ENCODE measurements at places on chromosomes 11 and 22. TPM values are rescaled to one million over a fixed set of nuclear protein-coding genes. Genes with fewer than 3 reads are reported as not detected.

OR8B12 gene
- not detected for total RNA-seq

DNA sequence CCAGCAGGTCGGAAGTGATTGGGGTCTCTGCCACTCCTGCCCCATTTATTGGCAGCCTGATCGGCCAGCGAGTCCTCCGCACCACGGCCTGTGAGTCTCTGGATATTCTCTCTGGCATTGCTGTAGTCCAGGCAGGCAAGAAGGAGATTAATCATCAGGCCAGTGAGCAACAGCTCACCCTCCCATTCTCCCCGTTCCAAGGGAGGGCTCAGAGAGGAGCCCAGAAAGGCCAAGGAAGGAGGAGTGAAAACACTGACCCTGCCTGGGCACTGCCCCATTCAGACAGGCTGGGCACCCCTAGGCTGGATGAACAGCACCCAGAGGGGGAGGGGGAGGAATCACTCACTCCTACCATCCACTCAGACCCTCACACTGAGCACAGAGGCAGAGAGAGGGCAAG, 3.1 kb downstream of the SAA2 start:
- no peaks in the 10 kb centered on the region for H3K36me3 ChIP-seq
- no peak overlapping the region for H3K27ac ChIP-seq
- H3K27me3 ChIP-seq: peaks cover 16% of the 10 kb centered on the region
- H3K4me3 ChIP-seq: no peak overlapping the region
- DNase-seq: no peak
- peaks cover 31% of the 10 kb centered on the region for H3K4me1 ChIP-seq

DNA sequence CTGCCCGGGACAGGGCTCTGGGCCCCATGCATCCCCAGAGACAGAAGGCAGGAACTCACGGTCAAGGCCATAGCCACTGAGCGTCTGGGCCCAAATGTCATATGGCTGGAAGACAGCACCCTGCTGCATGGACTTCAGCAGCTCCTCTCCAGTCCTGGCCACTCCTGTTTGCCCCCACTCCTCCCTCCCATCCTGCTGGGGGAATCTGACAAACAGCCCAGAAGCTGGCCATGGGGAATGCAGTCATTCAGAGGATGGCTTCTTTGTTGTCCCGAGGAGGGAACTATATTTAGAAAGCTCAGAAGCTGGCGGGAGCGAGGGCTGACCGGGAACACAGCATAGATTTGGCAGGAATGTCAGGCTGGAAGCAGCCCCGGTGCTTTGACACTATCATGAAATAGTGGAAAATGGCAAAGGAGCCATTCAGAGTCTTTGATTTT, 35.0 kb downstream of the DKK3 start:
- no peaks in the 10 kb centered on the region for H3K36me3 ChIP-seq
- no peak overlapping the region for H3K27ac ChIP-seq
- H3K4me3 ChIP-seq: no peak overlapping the region

DNA sequence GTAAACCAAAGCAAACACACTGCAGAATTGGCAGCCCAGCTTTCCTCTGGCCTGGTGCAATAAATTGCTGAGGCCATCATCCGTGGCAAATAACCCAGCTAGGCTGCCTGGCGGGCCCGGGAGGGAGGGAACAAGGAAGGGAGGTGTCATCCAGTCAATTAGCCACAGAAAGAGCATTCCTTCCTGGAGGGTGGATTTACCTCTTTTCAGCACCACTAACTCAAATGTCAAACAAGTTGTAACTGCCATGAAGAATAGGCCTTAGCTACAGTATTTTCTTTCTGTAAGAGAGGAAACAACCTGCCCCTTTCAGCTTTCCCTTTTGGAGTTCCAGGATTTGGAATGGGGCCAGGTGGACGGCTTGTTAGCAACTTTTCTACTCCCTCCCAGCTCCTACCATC, 163.8 kb upstream of the BDNF start:
- H3K36me3 ChIP-seq: no peaks in the 10 kb centered on the region
- H3K27me3 ChIP-seq: peaks cover 2% of the 10 kb centered on the region
- H3K27ac ChIP-seq: no peak overlapping the region
- DNase-seq: no peak
- H3K4me1 ChIP-seq: no peaks in the 10 kb centered on the region

GRCh38 chr11:97309291-97309690, 919.5 kb downstream of the JRKL start:
- no peak for DNase-seq
- no peak overlapping the region for H3K27ac ChIP-seq
- no peaks in the 10 kb centered on the region for H3K27me3 ChIP-seq
- H3K36me3 ChIP-seq: no peaks in the 10 kb centered on the region
- no peak overlapping the region for H3K4me3 ChIP-seq
- no peaks in the 10 kb centered on the region for H3K4me1 ChIP-seq

DNA sequence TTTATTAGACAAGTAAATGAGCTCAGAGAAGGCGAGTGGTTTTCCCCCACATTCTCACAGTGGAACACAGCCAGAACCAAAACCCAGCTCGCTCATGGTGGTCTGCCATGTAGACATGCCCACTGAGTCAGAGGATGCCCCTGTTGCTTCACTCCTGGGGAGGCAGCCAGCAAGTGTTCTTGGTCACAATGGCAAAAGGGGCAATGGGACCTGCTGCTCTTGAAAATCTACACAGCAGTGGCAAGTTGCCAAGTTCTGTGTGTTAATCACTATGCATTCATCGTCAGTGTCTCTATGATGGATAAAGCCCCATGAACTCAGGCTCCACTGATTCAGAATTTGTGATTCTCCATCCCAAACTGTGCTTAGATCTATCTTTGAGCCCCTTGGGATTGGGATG, 64.7 kb upstream of the TBCEL start:
- no peak for DNase-seq
- H3K4me3 ChIP-seq: no peak overlapping the region
- H3K4me1 ChIP-seq: peaks cover 12% of the 10 kb centered on the region
- no peaks in the 10 kb centered on the region for H3K27me3 ChIP-seq
- no peaks in the 10 kb centered on the region for H3K36me3 ChIP-seq
- no peak overlapping the region for H3K27ac ChIP-seq
